ENCODE measurements at places on chromosomes 16 and 17.

- DNase-seq = no peak
These were observed 37.2 kb downstream of the SLC7A5 start for GRCh38 chr16:87832137-87832527.

DNA sequence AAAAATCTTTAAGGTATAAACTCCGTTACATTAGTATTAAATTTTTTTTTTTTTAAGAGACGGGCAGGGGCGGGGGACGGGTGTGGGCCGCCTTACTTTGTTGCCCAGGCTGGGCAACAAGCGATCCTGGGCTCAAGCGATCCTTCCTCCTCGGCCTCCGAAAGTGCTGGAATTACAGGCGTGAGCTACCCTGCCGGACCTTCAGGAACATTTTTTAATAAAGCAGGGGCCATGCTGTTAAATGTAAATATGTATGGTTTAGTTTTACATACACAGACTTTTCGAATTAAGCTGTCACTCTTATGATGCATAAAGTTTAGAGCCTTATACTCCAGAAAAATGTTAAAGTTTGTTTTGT, 2.4 kb downstream of the PPM1D start:
- no peak for DNase-seq

DNA sequence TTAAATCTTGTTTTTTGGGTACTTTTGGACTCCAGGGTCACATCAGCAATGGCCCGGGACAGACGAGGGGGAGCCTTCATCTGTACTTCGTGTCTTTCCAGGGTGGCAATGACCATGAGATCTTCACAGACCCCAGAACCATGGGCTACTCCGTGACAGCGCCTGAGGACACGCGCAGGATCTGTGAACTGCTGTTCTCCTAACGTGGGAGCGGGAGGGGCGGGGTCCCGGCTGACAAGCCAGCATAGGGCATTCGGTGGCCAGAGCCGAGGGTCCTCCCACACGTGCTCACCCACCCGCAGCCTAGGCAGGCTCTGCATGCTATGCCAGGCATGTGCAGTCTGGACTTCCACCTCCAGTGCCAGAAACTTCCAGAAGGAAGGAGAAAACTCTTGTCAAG, 21.2 kb downstream of the CARHSP1 start:
- no peak for DNase-seq

DNA sequence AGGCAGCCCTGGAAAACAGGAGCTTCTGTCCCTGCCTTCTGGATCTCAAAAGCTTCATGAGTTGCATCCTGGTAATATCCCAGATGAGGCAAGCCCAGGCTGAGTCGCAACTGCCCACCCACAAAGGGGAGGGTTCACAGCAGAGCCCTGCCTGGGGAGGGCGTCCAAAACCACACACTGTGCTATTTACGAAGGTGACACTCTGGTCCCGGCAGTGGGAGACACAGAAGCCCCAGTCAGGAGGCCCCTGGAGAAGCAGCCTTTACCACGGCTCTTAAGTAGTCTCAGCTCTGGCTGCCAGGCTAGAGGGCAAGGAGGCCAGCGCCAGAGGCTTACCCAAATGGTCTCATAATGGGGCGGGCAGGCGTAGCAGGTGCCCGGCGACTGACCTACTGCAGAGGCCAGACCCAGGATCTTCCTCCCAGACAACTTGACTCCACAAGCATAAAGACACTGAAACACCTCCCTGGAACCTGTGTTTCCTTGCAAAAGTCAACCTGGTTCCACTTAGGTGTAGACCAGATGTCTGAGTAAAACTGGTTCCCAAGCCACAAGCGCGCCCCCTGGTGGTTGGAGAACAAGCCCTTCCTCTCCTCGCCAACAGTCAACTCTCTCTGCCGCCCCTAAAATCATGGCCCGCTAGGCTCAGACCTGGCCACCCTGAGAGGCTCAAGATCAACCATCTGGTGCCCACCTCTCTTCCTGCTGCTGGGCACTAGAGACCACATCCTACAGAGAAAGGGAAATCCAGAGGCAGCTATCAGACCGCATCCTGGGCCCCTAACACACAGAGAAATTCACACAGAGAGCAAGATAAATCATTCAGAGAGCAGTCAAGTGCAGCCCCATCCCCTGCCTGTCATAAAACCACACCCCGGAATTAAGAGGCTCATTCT, 5.2 kb downstream of the AXIN2 start:
- peak; percentile 72 for DNase-seq

GRCh38 chr17:40535924-40536294, 29.4 kb downstream of the CCR7 start:
- DNase-seq = no peak

DNA sequence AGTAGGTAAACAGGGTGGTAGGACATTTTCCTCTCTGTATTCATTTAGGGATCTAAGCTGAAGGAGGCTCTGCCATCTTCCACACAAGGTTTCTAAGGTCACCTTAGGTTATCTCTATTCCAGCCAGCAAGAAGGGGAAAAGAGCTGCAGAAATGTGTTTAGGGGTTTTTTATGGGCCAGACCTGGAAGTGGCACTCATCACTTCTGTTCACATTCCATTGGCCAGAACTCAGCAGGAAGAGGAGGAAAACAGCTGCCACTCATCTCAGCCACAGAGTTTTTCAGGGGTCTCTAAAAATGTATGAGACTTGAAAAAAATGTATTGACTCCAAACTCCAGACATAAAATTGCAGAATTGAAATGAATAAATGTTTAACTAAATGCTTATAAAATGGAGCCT, 65.8 kb downstream of the FTO start:
- DNase-seq = no peak

- no peak for DNase-seq
These were observed 31.0 kb upstream of the CNEP1R1 start for GRCh38 chr16:49994006-49994405.

- DNase-seq = no peak
These were observed 14.0 kb upstream of the CCL2 start for GRCh38 chr17:34241062-34241461.

DNA sequence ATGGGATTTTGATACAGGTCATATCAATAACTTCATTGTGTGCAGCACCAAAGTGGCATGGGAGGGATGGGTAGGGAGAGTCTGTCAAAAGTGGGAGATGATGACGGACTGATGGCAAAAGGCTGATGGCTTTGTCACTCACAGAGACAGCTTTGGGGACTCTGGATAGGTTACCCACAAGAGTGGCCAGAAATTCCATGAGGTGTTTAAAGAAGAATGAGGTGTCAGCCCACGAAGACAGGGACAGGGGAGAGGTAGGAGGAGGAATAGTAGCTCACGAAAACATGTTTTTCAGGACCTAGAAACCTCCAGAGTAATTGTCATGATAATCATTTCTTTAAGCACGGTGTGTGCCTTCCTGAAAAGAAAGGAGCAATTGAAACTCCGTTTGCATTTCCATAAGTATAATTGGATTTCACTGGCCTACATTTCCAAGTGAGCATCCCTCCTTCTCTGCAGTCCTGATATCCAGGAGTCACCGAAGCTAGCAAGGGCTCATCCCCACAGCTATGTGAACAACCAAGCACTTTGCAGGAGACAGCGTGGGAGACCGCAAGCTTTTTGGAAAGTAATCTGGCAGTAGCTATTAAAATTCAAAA, 60.0 kb downstream of the HSD17B2 start:
- no peak for DNase-seq

- DNase-seq = no peak
These were observed 134.1 kb downstream of the ZNF778 start for GRCh38 chr16:89351645-89352044.

GRCh38 chr17:416293-417206, 63.9 kb upstream of the RPH3AL start:
- DNase-seq = peak; percentile 44
